ENCODE measurements at places on chromosomes 4 and X. TPM values are rescaled to one million over a fixed set of nuclear protein-coding genes. Genes with fewer than 3 reads are reported as not detected.

Gene ADGRL3
- 257 TPM for total RNA-seq

Gene CT45A5
- 0.46 TPM for total RNA-seq

Gene ARX
- total RNA-seq, result 10.4 TPM

Gene TECRL
- total RNA-seq, result 1.2 TPM

Gene ZCCHC18
- total RNA-seq, result 15.5 TPM

Gene ADAM29
- total RNA-seq, result 1.4 TPM

Gene MAGIX
- 2.8 TPM for total RNA-seq

Gene DNAAF6
- 0.92 TPM for total RNA-seq

Gene DUSP9
- total RNA-seq, result 2.8 TPM

Gene BGN
- 7.6 TPM for total RNA-seq

Gene AADAT
- 31.6 TPM for total RNA-seq

Gene TSC22D3
- 70.4 TPM for total RNA-seq

Gene FMR1NB
- not detected for total RNA-seq

Gene SCML1
- 6.0 TPM for total RNA-seq

Gene RHOH
- total RNA-seq, result 0.46 TPM

Gene HTT-AS
- not detected for total RNA-seq

Gene CCDC160
- total RNA-seq, result 8.5 TPM

Gene POLN
- 6.5 TPM for total RNA-seq

Gene AIFM1
- 14.8 TPM for total RNA-seq

Gene ANXA3
- 24.7 TPM for total RNA-seq

Gene HTR2C
- 27.9 TPM for total RNA-seq

Gene CXCL1
- 1.2 TPM for total RNA-seq

Gene ATP1B4
- not detected for total RNA-seq

Gene ENAM
- not detected for total RNA-seq

Gene TCEAL6
- 10.1 TPM for total RNA-seq

Gene LSM6
- 39.7 TPM for total RNA-seq

Gene COX7B2
- not detected for total RNA-seq

Gene IL3RA
- 3.0 TPM for total RNA-seq

Gene ZNF630
- 5.3 TPM for total RNA-seq

Gene KLHL4
- 9.5 TPM for total RNA-seq

Gene RGS12
- total RNA-seq, result 70.4 TPM

Gene RHOXF2
- not detected for total RNA-seq

Gene RBMXL3
- not detected for total RNA-seq

Gene LANCL3
- total RNA-seq, result 7.8 TPM

Gene SPINK2
- not detected for total RNA-seq

Gene UGT2B10
- total RNA-seq, result not detected

Gene CFI
- 5.1 TPM for total RNA-seq

Gene PNMA6F
- 6.9 TPM for total RNA-seq

Gene PHOX2B
- not detected for total RNA-seq

Gene ABLIM2
- total RNA-seq, result 30.0 TPM

Gene KLHL13
- 209 TPM for total RNA-seq

Gene KDR
- 18.7 TPM for total RNA-seq

Gene HDX
- total RNA-seq, result 13.8 TPM

Gene CSAG2
- not detected for total RNA-seq

Gene RTL9
- total RNA-seq, result 1.6 TPM

Gene CCKAR
- total RNA-seq, result 4.6 TPM

Gene DSPP
- total RNA-seq, result under 0.01 TPM

Gene RAI2
- 2.8 TPM for total RNA-seq

Gene ETNPPL
- total RNA-seq, result 7.2 TPM

Gene ZFP92
- 1.2 TPM for total RNA-seq

Gene SSX3
- total RNA-seq, result not detected

Gene ELF2
- total RNA-seq, result 79.8 TPM

Gene MMRN1
- total RNA-seq, result 6.2 TPM
